Activated T-cell treated with anti-CD3 and anti-CD28 coated beads for 4 hours (primary cell): ENCODE measurements at places on chromosomes 6 and 20.
A peak's percentile ranks its signal among the peaks of the same experiment; 100 is the strongest.

DNA sequence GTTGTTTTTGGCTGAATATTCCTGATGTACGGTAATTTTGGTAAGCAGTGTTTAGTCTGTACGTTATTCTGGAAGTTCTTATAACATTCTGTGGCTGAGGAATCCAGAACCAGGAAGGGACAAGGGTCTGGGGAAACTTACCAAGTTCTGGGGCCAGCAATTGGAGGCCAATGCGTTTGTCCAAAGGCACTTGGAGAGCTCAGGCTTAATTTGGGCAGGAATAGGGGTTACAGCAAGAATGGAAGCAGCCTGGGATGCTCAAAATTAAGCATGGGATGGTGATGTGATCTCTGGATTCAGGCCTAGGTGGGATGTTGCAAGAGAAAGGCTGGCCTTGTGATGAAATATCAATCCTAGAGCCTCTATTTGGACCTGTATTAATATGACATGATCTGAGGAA lies 235.2 kb upstream of the NOX3 start:
- DNase-seq: no peak

DNA sequence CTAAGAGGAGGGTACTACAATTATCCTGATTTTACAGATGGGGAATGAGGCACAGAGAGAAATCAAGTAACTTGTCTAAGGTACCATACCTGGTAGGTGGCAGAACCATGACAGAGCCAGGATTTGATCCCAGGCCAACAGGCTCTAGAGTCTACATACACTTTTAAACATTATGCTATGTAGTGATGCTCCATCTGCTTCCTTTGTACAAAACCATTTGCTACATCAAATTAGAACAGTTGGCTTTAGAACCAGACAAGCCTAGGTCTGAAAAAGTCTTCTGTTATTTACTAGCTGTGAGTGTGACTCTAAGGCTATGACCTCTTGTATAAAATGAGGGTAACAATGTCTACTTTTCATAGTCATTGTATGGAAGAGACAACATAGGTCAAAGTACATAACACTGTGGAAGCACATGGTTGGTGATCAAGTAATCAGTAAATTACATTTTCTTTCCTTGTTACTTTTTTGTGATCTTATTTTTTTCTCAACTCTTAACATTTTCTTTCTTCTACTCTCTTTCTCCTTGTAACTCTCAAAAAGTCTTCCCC lies 122.1 kb downstream of the PDSS2 start:
- no peak for DNase-seq

GRCh38 chr20:31837896-31838397 lies 7.5 kb downstream of the FOXS1 start:
- no peak for DNase-seq

GRCh38 chr6:73694711-73695411 lies 1.1 kb upstream of the CD109 start:
- DNase-seq: no peak

GRCh38 chr20:16713066-16713465 lies 16.8 kb upstream of the SNRPB2 start:
- DNase-seq: no peak

GRCh38 chr20:16801919-16802651 lies 53.9 kb downstream of the OTOR start:
- peak; percentile 41 for DNase-seq

DNA sequence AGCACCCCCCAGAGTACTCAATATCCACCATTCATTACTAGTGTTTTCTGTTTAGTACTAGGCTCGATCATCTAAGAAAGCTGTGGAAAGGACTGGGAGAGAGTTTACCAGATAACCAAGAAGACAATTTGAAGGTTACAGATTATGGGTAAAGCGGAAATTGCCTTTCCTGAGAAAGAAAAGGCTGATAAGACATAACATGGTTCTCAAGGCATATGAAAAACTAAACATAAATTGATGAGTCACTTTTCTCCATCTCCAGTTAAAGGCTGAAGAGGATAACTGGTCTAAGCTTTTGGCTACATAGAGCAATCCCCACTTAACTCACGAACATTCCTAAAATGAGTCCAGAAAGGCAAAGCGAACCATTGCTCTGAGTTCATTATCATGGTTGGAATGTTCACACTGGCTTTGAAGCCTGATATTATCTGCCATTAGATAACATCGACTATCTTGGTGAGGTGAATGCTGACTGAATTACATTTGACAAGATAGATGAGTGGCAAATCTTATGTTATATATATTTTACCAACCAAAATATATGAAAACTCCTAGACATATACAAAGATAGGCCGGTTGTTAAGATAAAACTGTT lies 65.8 kb downstream of the BTBD9 start:
- DNase-seq: no peak

GRCh38 chr6:134035823-134036296 lies 16.6 kb downstream of the SLC2A12 start:
- DNase-seq: no peak

DNA sequence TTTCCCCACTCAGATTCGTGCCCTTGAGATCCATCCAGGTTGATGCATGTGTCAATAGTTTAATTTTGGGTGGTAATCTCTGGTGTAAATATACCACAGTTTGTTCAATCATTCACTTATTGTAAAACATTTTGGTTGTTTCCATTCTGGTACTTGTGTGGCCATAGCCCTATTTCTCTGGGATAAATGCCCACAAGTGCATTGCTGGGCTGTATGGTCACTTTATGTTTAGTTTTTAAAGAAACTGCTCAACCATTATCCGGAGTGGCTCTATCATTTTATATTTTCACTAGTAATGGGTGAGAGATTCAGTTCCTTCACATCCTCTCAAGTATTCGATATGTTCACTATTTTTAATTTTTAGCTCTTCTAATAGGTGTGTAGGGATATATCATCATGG lies 60.7 kb upstream of the RNF24 start:
- DNase-seq: no peak

DNA sequence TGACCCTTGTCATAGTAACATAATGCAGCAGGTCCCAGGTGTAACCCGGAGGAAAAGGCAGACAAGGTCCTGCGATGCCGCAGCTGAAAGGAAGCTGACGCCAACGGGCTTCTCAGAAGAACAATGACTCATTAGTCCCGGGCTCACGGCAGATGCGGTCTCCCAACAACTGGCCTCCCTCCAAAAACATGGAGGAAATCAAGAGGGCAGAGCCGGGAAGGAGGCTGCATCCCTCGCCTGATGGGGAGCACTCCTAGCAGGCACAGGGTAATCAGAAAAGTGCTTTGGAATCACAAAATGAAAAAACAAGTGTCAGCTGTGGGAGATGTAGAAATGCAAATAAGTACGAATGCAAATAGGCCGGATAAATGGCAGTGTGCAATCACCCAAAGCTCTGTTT lies 165.2 kb upstream of the AGPAT4 start:
- no peak for DNase-seq

GRCh38 chr6:98779618-98780017 lies 54.8 kb upstream of the POU3F2 start:
- no peak for DNase-seq

DNA sequence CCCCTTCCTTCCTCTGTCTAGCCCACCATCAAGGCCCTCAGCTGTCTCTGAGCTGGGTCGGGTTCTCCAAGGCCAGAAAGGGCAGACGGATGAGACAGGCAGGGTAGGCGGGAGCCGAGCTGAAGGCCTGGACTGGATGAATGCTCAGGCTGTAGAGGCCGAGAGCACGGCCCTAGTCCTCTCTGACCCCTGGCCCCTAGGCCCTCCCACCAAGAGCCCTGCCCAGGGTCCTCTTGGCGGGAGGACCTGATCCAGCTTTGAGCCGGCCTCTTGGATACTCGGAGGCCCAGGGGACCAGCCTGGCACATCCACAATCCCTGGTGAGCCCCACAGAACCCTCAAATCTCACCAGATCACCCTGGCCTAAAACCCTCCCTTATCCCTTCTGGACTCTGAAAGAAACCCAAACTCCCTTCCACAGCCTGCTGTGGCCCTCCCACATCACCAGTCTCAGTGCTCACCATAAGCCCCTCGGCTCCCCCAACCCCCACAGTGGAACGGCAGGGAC lies 8.2 kb downstream of the ADISSP start:
- DNase-seq: no peak

GRCh38 chr6:118146584-118146983 lies 239.5 kb downstream of the SLC35F1 start:
- DNase-seq: no peak

GRCh38 chr6:88867841-88868731 lies 95.3 kb downstream of the RNGTT start:
- DNase-seq: no peak

GRCh38 chr6:42230345-42231321 lies 13.0 kb upstream of the MRPS10 start:
- DNase-seq: no peak

- DNase-seq: no peak
Measured at GRCh38 chr6:106486236-106486635, 125.7 kb downstream of the CRYBG1 start.

DNA sequence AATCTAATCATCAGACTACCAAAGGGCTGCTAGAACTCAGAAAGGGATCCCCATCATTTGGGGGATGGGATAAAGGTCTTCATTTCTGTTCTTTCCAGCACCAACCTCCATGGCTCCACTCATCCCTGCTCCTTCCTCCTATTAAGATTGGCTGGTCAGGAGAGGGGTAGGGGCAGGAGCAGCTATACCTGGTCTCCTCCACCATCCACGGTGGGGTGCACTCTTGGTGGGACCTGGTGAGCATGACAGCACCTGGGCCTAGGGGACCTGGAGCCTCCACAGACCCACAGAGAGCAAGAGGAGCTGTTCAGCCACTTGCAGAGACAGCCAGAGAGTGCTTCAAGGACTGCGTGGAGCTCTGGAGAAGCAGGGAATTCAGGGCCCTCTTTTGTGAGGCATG lies 6.1 kb upstream of the ULBP2 start:
- no peak for DNase-seq

DNA sequence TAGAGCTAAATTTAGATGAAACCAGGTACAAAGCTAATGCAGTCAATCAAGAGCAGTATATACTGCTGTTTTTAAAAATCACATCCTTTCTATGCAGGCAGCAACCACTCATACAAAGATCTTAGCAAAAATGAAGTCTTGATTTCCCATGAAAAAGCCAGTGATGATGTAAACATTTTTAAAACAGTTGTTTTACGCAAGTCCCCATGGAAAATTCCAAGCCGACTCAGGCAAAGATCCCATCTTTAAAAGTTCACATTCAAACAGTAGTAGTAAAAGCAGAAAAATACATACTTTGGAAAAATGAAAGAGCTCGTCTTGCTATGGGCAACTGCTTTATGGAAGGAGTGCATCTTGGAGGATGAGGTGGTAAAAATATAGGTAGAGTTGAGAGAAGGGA lies 84.0 kb downstream of the RCAN2 start:
- no peak for DNase-seq

GRCh38 chr6:88145298-88145963 lies 20.7 kb downstream of the CNR1 start:
- no peak for DNase-seq

DNA sequence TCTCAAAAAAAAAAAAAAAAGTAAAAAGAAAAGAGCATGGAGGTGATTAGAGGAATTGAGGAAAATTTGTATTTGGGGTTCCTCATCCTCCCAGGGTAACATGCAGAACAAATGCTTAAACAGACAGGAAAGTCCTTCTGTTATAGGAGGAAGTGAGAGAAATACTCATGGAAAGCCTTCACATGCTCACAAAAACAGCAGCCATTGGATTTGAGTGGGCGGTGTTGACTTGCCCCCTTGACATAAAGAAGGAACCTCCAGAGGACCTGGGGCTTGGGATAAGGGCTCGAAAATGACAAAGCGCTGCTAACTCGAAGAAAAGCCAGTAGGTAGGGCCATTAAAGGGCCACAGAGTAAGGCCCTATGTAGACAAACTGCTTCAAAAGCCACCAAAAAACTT lies 17.5 kb upstream of the SAMHD1 start:
- DNase-seq: no peak

DNA sequence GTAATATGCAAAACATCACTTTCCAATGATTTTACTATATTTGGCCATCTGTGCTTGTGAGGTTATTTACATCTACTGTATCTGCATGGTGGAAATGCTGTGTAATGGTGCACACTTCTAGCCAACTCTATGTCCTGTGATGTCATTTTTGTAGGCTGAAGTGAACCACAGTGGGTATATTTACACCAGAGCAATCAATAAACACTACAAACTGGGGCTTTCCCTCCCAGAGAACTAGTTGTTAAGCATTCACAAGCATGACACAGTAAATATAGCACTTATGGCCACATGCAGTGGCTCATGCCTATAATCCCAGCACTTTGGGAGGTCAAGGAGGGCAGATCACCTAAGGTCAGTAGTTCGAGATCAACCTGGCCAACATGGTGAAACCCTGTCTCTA lies 4.9 kb downstream of the SLC22A2 start:
- DNase-seq: no peak

DNA sequence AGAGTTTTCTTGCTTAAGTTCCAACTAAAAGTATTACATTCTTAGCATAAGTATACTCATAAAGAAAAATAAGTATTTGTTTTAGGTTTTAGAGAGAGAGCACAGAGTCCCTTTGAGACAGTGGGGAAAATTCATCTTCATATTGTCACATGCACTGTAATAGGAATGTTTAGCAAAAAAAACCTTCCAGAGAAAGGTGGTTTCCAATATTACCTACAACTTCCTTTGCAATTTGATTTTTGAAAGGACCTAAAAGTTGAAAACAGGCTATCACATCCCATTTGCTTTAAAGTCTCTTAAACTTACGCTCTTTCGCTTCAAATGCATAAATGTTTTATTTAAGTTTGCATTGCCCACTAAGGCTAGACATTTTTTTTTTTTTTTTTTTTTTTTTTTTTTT lies 86.4 kb downstream of the OPRM1 start:
- DNase-seq: no peak

DNA sequence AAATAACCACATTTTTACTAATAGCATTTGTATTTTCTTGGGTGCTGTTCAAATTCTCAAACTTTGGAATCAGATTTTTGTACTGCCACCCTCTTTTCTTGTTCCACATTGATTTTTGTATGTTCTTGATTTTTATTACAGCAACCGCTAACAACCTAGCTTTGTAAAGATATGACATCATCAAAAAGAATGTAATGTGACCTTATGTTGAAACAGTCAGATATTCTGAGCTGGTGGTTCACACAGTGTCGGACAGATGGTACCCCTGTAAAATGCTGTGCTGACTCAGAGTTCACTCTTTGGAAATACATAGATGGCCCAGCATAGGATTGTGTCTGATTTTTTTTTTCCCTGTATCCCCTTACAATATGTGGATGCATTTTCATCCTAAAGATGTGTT lies 118.9 kb downstream of the QKI start:
- DNase-seq: no peak

GRCh38 chr6:121453191-121453590 lies 17.7 kb downstream of the GJA1 start:
- DNase-seq: no peak

- DNase-seq: peak; percentile 68
Measured at GRCh38 chr6:155171109-155171746, 92.6 kb upstream of the CLDN20 start.

- DNase-seq: no peak
Measured at GRCh38 chr20:25320035-25320800, 70.4 kb downstream of the ABHD12 start.

DNA sequence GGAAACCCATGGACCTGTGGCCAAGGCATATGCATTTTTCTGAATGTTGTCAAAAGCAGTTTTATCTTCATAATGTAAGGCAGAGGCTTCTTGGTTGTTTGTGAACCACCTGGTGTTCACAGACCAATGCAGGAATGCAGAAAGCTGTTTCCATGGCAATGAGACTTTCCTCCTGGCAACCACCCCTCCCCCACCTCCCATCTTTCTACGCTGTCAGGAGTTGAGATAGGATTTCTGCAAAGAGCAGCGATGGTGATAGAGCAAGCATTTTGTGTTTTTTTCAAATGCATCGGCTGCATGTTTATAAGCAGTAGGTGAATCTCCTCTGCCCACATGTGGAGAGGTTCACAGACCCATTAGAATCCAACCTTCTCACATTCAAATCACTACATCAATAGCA lies 114.1 kb upstream of the SMLR1 start:
- DNase-seq: no peak

GRCh38 chr20:60078351-60079250 lies 120.4 kb downstream of the CDH26 start:
- no peak for DNase-seq
